ENCODE measurements at places on chromosomes 16 and 17.

- DNase-seq: no peak
These were observed 4.9 kb downstream of the OR4D1 start for GRCh38 chr17:58153046-58153445.

DNA sequence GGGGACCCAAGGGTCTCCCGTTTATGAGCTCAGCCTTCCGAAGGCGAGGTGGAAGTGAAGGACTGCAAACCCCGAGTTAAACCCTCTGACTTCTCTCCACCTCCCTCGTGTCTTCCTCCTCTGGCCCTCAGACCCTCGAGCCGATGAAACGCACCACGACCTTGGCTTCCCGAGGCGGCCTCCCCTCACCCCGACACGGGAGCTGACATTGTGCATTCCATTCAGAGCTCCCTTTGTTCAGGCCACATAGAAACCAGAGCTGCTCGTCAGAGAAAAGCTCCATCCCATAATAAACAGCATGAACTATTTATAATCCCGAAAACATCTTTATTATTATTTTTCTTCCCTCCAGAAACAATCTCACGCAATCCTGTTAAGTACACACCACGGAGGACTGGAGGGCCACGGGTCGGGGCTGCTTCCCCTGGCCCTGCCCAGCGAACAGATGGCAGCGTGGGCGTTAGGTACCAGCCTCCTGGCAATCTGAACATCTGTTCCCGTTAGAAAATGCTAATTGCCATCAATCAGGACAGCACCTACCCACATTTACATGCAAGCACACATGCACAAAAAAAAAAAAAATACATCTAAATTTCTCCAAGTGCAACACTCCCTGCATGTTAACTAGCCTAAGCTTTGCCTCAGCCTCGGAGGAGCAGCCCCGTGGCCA is 145.7 kb downstream of the RBFOX3 start:
- no peak for DNase-seq

DNA sequence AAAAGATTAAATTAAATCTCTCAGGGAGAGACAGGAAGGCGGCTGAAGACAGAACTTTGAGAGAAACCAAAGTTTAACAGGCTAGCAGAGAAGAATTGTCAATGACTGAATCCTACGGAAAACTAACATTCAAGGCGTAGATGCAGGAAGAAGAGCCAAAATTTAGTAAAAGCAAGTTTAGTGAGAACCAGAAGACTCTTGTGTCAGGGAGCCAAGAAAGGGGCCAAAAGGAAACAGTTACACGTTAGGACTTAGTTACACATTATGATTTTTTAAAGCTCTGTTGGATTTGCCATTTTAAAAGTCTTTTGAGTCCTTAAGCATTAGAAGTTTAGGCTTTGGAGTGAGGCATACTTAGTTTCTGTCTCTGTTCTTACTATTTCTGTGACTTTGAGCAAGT is 164.6 kb downstream of the CHD9 start:
- no peak for DNase-seq

DNA sequence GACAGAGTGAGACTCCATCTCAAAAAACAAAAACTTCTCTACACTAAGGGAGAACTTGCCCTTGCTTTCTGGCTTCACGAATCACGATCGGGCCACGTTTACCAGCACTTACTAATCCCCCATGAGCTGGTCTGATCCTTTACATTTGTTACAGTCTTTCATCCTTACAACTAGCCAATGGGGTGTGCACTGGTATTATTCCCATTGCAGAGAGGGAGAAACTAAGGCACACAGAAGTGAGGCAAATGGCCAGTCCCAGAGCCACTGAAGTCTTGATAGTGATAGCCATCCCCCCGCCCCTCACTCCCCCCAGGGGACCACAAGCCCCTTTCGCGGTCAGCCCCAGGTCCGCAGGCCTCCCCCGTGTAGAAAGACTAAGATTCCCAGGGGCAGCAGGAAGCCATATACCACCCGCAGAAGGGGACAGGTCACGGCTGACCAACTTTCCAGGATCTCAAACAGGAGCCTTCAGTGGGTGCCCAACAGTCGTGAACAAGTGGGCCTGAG is 868 bp downstream of the NATD1 start:
- DNase-seq: no peak

GRCh38 chr16:84281074-84281473 is 13.6 kb upstream of the WFDC1 start:
- DNase-seq: no peak

- DNase-seq: no peak
These were observed 951 bp downstream of the GPS1 start for GRCh38 chr17:82052638-82053059.

DNA sequence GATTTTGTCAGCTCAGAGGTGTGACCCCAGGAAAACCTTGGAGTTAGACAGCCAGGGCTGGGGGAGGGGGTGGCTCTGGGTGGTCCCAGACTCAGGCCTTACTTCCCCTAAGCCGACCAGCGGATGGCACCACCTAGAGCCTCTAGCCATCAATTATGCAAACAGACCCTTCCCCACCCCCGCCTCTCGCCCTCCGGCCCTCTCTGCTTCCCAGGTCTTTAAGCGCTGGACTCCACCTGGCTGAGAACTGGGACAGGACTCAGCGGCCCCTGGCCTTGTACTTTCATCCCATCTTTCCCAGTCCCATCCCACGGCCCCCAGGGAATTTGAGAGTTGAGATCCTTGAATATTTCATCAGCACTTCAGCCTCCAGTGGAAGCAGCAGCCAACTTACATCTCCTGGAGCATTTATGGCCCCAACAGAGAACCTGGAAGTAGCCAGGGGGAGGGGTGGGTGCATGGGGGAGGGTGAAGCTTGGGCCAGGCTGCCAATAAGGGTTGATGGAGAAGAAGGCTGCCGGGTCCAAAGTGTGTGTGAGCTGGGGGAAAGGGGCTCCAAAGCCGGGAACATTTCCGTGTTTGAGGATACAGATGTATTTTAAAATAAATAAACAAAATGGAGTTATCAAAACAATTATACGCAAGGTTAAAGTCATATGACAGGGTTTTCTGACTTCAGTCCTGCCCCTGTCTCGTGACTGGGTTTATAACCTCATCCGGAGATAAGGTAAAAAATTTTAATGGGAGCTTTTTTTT is 7.5 kb upstream of the JUP start:
- DNase-seq: no peak

DNA sequence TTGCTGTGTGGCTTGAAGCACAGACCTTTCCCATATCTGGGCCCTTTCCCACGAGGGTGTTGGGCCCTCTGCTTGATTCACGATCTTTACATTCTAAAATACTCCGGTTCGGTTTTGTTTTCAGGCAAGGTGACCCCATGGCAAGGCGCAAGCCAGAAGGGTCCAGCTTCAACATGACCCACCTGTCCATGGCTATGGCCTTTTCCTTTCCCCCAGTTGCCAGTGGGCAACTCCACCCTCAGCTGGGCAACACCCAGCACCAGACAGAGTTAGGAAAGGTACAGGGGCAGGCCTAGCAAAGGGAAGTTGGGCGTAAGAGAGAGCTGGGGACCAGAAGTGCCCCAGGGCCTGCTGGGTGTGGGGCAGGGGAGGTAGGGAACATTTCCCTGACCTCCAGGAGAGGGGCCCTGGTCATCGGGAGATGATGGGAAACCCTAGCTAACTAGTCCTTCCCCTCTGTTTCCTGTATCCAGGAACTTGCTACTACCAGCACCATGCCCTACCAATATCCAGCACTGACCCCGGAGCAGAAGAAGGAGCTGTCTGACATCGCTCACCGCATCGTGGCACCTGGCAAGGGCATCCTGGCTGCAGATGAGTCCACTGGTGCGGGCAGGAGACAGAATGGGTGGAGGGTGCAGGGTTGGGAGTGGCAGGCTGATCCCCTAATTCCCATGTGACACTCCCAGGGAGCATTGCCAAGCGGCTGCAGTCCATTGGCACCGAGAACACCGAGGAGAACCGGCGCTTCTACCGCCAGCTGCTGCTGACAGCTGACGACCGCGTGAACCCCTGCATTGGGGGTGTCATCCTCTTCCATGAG is 1.4 kb downstream of the ALDOA start:
- DNase-seq: no peak

GRCh38 chr16:74909665-74910064 is 75.3 kb downstream of the WDR59 start:
- no peak for DNase-seq

GRCh38 chr17:51427323-51427811 is 167.0 kb downstream of the UTP18 start:
- no peak for DNase-seq

DNA sequence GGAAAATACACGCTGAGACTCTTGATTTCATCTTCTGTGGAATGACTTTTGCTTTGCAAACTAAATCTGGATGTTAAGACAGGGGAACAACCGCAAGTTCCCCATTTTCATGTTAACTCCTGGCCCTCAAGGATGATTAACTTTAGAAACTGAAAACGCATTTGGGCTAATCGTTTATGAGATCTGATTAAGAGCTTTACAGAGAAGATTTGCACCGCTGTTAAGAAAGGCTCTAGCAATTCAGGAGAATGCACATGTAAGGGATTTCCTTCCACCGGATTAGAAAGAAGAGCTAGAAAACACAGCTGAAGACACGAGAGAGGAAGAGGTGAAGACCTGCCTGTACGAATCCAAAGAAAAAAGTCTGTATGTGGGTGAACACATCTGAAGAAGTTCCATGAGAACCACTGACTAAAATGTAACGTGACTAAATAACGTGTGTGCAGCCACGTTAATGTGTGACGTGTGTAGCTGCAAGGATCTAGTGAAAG is 106.4 kb downstream of the YPEL2 start:
- no peak for DNase-seq

DNA sequence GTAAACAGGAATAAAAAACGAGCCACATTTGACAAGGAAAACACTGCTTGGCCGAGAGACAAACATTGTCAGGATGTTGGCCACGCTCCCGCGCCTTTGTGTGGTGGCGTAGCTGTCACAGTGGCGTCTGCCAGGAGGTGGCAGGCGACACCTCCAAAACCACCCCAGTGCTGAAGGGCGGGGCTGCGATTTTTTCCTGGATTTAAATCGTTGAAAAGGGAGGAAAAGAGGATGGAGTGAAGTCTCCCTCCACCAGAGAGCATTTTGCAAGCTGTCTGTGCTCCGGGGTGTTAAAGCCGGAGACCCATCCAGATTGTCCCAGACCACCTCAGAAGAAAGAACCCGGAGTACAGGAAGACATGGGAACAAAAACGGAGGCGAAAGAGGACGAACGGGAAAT is 12.7 kb downstream of the MRM3 start:
- no peak for DNase-seq

DNA sequence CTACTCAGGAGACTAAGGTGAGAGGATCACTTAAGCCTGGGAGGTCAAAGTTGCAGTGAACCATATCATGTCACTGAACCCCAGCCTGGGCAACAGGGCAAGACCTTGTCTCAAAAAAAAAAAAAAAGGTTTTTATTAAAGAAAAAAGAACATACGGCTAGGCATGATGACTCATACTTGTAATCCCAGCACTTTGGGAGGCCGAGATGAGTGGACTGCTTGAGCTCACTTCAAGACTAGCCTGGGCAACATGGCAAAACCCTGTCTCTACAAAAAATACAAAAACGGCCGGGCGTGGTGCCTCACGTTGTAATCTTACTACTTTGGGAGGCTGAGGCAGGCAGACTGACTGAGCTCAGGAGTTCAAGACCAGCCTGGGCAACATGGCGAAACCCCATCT is 38.4 kb downstream of the RANBP10 start:
- peak; percentile 5 for DNase-seq

DNA sequence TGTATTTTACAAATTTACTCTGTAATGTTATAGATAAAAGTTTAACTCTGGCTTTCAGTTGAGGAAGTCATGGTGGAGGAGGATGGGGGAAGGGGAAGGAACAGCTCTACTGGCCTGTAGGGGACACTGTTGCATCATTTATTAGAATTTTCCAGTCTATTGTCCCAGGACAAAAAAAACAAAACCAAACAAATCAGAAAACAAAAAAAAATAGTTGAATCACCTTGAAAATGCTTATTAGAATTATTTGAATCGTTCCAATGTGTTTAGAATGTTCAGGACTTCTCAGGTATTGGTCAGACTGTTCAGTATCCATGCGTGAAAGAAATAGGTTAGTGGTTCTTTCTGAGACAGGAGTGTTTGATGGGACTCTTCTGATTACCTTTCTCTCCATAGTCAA is 242.0 kb downstream of the FTO start:
- DNase-seq: no peak

DNA sequence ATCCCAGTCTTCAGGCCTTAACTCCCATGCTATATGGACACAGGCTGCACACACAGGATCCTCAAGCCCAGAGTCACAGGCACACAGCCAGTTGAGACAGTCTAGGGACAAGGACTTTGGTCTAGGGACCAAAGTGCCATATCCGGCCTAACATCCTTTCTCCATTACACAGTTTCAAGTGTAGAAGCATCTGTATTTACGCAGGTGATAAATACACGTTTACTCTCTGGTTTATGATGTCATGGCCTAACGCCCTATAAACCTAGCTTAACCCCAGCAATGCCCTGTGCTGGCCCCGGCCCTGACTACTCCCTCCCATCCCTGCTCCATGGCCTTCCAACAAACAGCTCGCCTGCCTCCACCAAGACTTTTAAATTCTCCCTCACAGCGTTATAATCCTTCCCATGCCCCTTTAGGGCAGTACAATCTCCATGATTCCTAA is 17.1 kb downstream of the CUEDC1 start:
- DNase-seq: no peak

DNA sequence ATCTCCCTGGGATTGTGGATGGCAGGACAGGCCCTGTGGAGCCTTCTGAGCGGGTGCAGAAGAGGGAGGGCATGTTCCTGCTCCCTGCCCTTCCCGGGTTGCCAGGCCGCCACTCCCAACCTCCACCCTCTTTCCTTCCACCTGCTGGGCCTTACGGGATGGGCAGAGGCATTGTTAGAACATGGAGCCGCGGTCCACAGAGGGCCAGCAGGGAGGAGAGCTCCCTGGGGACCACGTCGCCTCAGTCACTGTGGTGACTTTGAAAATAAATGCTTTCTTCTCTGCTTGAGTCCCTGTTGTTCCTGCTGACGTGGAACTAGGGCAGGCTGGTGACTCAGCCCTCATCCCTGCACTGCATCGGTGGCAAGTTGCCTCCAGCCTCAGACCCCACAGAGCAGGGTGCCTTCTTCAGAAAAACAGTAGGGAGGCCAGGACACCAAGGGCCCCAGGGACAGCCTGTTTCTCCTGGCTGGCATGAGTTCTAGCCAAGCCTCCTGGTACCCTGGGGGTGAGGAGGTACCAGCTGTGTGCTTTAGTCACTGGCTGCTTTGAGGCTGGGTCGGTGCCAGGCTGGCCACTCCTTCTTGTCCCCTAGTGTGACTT is 224.9 kb downstream of the SEC14L1 start:
- DNase-seq: no peak

DNA sequence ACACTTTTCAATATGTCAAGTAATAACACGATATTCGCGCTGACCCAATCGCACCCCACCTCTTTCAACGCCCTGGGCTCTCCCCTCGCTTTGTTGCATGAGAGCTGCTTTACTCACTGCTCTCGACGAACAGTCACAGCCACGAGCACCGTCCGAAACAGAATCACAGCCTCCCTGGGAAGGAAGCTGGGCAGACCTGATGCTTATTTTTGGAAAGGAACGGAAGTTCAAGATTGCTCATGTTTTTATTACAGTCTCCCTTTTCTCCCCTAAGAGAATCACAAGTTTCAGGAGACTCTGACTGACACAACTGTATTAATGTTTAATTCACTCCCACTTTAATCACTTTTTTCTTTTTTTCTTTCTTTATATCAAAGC is 67.8 kb downstream of the ANKRD11 start:
- DNase-seq: no peak

GRCh38 chr16:85002608-85003007 is 8.7 kb downstream of the ZDHHC7 start:
- DNase-seq: no peak

Data from keratinocyte (primary cell).